Right cardiac atrium (tissue), 5 donors: ENCODE measurements at places on chromosomes 2 and 18.

DNA sequence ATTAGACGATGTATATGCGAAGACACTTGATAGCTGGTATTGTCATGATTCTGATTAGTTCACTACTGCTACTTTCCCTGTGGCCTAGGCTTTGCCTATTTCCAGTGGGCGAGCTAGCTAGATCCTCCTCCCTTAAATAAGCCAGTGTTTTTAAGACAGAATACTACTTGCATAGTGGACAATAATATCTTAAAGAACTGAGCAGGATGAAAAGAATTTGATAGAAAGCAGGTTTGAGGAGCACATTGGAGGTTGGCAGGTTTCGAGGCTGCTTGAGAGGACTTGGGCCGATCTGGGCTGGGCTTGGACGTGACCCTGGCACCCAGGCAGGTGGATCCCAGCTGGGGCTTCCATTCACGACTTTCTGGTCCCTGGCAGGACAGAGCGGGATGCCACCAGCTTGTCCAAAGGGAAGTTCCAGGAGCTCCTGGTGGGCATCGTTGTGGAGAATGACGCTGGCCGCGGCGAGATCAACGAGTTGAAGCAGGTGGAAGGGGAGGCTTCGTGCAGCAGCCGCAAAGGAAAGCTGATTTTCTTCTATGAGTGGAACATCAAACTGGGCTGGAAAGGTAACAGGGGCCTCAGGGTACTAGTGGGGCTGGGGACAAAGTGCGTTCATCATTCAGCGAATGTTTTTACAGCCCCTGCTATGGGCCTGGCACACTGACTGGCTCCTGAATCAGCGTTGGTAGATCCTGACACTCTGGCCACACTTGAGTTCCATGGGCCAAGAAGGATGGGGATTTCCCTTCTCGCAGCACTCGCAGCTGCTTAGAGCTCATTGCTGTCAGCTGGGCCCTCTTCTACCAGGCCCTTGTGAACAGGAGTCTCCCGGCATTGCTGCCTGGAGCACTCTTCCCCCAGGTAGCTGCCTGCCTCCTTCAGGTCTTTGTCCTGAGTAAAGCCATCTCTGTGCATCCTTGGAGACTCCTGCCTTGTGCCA lies 16.9 kb downstream of the C2orf74 start:
- DNase-seq, result peak; percentile 67

GRCh38 chr18:77736842-77737241 lies 487.2 kb downstream of the GALR1 start:
- DNase-seq, result no peak

DNA sequence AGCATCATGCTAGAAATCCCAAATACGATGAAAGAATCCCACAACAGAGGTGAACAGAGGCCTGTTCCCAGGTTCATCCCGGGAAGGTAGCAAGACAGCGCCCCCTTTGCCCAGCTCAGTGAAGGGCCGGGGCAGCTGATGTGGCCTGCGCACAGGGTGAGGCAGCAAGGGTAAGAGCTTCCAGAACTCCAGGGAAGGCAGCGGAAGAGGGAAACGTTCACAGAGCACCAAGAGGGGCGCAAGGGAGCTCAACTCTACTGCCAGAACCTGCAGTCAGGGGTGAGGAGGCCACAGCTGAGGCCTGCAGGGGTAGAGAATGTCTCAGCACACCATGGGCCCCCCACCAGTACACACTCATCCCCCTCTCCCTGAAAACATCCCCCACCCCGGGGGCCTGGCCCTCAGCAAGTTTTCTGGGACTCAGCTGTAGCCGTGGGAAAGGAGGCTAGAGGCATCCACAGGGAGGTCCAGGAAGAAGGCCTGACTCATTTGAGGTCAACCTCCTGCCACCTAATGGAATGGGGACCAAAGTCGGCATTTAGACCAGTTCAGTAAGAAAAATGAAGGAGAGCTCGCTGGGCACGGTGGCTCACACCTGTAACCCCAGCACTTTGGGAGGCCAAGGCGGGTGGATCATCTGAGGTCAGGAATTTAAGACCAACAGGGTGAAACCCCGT lies 95.6 kb upstream of the ASAP2 start:
- DNase-seq, result no peak

- DNase-seq, result no peak
Observed at GRCh38 chr2:203022751-203023150, 8.1 kb downstream of the NBEAL1 start.

- DNase-seq, result no peak
Observed at GRCh38 chr2:28084564-28084963, 194.0 kb downstream of the BABAM2 start.
